ENCODE measurements at places on chromosomes 16 and 17. TPM values are rescaled to one million over a fixed set of nuclear protein-coding genes. Genes with fewer than 3 reads are reported as not detected.

Gene WSCD1
- 11.6 TPM for total RNA-seq

Gene TNFRSF17
- total RNA-seq, result not detected

Gene NPIPB8
- total RNA-seq, result not detected

Gene CRLF3
- total RNA-seq, result 6.1 TPM

Gene SOX9
- total RNA-seq, result 7.3 TPM

Gene RHBDF2
- 17.7 TPM for total RNA-seq

Gene SHISA9
- total RNA-seq, result 0.99 TPM

Gene HLF
- 38.8 TPM for total RNA-seq

Gene MYLK3
- 274 TPM for total RNA-seq

Gene TBC1D28
- not detected for total RNA-seq

Gene FNDC8
- total RNA-seq, result not detected

Gene CCDC144A
- 1.9 TPM for total RNA-seq

Gene ANKFN1
- not detected for total RNA-seq

GRCh38 chr16:3458852-3459361, 15.4 kb downstream of the NAA60 start:
- no peak for DNase-seq

- DNase-seq, result no peak
These were observed 52.6 kb downstream of the CCDC57 start for GRCh38 chr17:82160075-82160474.

GRCh38 chr16:86319585-86320236, 190.6 kb upstream of the FOXF1 start:
- no peak for DNase-seq

- no peak for DNase-seq
These were observed 26.8 kb downstream of the GNA13 start for GRCh38 chr17:65029605-65030336.

DNA sequence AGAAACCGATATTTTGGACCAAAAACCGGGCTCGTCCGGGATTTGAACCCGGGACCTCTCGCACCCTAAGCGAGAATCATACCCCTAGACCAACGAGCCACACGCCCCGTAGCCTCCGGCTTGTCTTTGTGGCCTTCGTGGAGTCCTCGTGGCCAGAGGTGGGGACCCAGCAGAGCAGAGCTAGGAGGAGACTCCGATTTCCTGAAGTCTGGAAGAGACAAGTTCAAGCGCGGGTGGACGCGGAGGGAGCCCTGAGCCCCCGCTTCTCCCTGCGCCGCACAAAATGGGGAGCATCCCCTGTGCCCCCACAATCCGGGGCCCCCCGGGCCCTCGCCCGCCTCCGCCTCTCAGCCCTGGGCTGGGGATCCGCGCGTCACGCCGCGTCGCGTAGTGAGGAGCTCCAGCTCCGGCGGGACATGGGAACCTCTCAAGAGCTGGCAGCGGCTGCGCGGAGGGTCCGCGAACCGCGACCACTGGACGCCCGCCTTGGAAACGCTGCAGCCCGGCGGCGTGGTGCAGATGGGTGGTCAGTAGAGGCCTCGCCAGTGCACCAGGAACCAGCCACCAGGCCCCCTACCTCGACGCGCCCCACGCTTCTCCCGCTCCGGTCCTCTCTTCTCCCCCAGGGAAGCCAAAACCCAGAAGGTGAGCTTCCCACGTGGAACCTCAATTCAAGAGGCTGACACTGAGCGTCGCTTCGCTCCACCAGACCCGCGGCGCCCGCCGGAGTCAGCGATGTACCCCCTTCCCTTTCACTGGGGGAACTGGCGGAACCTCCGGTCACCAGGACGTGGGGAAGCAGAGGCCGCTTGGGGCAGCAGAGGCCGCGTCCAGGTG, 5.2 kb upstream of the OR1F1 start:
- DNase-seq, result peak; percentile 50

DNA sequence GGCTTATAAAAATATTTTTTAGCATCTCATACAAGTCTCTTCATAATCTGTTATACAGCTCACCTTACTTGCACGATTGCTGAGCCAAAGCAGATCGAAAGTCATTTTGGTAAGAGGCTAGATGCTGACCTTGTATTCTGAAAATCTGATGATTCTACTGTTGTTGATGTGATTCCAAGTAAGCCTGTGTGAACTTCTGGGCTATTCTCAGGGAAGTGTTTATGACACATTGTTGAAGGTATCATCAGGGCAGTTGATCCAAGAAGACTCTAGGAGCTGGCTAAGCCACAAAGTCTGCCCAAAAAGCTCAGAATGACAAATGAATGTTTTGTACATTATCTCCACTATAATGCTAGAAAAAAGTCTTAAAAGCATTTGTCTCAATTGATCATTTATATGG, 16.0 kb downstream of the OMG start:
- DNase-seq, result no peak

- DNase-seq, result peak; percentile 80
These were observed 151.8 kb downstream of the PITPNC1 start for GRCh38 chr17:67528751-67529436.

GRCh38 chr16:29705030-29705429, 26.1 kb downstream of the QPRT start:
- DNase-seq, result no peak

DNA sequence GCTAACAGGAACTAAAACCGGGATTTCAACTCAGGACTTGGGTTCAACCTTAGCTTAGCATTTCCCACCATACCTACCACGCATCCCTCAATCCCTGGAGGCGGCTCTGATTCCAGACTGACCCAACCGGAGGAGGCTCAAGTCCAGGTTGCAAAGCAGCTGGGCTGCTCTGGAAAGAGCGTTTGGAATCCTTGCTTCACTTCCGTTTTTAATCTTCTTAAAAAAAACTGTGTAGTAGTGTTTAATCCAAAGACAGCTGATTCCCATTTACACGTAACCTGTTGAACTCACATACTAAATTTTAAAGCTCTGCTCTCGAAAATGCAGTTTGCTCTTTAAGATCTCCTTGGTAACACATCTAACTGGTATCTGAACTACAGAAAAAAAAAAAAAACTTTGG, 50.0 kb downstream of the NXN start:
- peak; percentile 30 for DNase-seq

- DNase-seq, result no peak
These were observed 4.5 kb downstream of the ATMIN start for GRCh38 chr16:81040131-81040530.

- no peak for DNase-seq
These were observed 34.7 kb upstream of the ABCA6 start for GRCh38 chr17:69176457-69176795.

DNA sequence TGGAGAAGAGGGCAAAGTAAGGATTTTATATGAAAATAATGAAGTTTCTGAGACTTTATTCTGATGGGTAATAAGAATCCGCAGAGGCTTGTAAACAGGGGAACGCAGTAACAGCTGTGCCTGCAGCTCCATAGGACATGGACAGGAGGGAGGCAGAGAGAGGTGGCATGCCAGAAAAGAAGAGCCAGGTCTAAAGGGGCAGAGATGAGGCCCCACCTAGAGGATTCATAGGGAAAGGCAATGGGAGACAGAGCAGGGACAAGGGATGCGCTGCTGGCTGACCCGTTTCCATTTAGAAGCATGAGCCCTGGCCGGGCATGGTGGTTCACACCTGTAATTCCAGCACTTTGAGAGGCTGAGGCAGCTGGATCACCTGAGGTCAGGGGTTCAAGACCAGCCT, 340.3 kb upstream of the CDH5 start:
- DNase-seq, result no peak

- DNase-seq, result no peak
These were observed 12.7 kb downstream of the CNEP1R1 start for GRCh38 chr16:50037662-50038220.

DNA sequence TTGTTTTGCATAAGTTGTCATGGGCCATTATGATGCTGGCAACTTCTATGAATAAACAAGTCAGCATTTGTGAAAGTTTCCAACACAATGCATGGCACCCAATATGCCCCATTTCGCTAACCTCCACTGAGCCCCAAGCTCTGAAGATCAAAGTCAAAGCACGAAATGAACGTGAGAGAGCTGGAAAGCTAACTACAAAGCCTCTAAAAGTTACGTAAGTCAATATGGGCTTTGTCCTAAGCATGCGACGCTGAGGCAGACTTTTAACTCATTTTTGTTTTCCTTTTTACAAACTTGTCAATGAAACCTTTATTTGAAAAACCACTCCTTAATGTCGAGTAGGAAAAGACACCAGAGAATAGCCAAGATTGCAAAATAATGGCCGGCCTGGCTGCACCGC, 131.6 kb upstream of the NUDT7 start:
- DNase-seq, result no peak

DNA sequence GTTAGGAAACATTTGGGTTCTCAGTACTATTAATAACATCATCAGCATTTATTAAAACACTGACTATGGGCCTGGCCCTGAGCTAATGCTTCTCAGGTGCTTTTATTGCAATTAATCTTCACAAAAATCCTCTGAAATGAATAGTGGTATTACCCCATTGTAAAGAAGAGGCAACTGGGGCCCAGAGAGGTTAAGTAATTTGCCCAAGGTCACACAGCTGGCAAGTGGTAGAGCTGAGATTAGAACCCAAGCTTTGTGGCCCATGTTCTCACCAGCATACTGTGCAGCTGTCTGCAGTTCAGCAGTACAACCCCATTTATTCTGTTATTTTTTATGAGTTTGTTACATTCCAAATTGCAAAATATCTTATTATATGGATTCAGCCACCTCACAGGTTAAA, 82.3 kb downstream of the TBC1D16 start:
- DNase-seq, result no peak

DNA sequence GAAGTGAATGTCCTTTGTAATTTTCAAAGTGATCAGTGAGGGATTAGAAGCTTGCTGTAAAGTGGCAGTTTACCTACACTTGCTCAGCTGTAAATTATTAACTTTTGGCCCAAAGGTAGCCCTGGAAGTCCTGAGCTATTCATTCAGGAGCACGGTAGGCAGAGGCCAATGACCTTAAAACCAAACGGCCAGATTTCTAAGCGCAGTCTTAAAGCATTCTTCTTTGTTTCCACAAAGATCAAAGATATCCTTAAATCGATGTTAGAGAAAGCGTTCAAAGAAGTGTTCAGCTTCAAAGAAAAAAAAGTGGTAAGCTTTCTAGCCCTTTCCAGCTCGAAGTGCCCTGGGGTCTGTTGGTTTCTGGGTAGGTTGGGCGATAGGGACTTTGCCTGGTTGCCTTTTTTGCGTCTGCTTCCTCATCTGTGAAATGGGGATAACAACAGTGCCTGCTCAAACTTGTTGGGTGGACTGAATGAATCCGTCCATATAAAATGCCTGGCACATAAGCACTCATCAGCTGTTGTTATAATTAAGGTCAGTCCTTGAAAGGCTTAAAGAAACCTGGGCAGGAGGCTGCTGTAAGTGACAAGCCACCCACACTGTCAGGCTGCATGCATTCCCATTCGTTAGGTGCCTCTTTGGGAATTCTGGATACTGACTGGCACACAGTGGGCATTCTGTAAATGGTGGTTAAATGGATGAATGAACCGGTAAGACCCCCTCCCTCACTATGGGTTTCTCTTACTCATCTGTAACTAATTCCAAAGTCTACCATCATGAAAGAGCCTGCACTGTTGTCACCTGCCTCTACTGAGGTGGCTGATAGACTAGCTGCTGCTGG, 113.2 kb downstream of the PRKCA start:
- DNase-seq, result no peak

DNA sequence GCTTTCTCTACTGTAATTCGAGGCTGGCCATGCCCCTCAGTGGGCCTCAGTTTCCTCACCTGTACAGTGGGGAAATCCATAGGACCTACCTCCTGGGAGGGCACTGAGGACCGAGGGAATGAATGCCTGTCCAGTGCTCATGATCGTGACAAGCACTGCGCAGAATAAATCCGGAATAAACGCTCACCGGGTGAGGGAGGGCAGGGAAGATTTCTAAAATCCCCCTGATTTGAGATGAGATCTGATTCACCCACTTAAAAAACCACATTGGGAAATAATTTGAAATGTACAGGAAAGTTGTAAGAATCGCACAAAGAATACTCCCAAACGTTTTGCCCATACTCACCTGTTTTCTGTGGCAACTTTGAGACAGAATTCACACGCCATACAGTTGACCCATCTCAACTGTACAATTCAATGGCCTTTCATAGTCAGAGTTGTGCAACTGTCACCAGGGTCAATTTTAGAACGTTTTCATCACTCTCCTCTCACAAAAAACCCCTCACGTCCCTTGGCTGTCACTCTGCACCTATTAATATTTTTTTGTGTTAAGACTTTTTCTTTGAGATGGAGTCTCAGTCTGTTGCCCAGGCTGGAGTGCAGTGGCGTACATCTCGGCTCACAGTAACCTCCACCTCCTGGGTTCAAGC, 49.8 kb downstream of the IRF8 start:
- DNase-seq, result no peak

DNA sequence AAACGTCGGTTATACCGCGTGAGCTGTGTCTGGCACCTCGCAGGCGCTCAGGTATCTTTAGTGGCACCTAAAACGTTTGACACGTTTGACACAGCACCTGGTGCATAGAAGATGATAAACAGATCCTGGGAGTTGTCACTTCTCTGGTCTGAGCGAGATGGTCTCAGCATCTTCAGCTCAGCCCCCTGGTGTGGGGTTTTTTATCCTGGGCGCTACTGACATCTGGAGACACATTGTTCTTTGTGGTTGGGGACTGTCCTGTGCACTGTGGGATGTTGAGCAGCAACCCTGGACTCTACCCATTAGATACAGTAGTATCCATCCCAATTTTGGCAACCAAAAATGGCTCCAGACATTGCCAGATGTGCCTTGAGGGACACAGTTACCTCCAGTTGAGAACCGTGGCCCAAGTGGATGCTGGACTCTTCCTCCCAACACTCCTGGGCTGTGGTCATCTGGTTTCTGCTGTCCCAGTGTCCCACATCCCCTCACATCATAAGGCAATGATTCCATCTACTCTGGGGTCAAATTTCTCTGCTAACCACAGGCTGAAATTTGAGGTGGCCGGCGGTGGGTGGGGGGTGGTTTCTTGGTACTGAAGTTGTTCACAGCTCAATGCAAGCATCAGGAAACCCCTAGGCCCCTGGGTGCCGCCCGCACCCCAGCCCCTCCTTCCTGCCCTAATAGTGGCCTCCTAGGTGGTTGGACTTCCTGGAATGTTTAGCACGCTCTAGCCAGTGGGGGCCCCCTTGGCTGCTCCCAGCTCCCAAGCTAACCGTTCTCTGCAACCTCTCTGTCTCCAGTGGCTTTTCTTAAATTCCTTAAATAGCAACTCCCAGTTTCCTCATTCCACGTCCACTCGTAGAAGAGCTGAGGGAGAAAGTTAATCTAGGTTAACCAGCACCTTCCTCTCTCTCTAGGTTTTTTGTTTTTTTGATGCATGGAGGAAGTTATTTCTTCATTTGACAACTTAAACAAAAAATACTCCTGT, 124.8 kb downstream of the ABCC1 start:
- no peak for DNase-seq
